ENCODE measurements at places on chromosomes 1 and 21.

DNA sequence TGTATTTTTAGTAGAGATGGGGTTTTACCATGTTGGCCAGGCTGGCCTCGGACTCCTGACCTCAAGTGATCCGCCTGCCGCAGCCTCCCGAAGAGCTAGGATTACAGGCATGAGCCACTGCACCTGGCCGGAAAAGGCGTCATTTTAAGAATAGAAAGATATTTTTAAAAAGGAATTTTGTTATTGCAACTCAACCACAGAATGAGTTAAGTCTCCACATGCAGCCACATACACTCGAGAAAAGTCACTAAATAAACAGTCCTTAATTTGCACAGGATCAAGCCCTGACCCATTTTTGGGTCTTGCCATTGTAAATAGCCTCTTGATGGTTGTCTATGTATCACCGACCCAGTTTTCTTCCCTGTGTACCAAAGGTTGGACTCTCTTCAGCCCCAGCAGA is 85.5 kb downstream of the FBXO2 start:
- no peak for DNase-seq

GRCh38 chr1:199590708-199591107 is 436.8 kb upstream of the NR5A2 start:
- DNase-seq: no peak

DNA sequence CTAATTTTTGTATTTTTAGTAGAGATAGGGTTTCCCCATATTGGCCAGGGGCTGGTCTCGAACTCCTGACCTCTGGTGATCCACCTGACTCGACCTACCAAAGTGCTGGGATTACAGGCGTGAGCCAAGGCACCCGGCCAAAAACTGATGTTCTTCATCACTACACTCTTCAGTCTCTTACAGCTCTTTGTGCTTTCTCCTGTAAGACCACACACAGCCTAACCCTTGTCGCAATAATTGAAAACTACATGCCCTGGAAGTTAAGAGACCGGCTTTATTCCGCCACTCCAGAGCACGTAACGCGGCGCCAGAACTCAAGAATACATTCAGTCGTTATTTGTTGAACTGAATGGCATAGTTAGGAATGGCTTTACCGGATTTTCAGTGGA is 552 bp downstream of the GPATCH4 start:
- peak; percentile 26 for DNase-seq

DNA sequence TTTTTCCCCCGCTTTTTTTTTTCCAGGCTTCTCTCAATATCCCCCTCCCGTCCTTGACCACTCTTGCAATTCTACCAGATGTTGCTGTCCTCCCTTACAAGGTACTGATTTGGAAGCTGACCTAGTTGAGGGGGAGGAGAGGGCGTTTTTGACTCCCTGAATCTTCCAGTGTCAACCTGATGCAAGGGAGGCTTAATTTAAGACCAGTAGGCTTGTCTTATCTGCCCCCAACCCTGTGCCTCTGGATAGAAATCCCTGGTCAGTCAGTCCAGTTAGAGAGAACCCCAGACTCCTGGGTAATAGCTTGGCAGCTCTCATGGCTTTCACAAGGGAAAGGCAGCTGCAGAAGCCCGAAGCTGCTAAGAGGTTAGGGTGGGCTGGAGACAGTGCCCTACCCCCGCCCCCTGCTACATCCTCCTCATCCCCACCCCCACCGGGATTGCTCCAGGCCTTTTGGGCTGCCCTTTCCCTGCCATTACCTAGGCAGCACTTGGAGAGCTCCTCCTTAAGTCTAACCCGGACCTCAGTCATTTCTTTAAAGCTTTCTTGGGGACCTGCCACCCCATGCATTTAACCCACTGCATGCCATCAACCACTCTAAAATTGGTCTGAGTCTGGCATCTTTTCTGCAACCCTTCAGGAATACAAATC is 3.6 kb downstream of the ACKR1 start:
- no peak for DNase-seq

- no peak for DNase-seq
Measured at GRCh38 chr1:217867446-217867995, 236.4 kb downstream of the SPATA17 start.

DNA sequence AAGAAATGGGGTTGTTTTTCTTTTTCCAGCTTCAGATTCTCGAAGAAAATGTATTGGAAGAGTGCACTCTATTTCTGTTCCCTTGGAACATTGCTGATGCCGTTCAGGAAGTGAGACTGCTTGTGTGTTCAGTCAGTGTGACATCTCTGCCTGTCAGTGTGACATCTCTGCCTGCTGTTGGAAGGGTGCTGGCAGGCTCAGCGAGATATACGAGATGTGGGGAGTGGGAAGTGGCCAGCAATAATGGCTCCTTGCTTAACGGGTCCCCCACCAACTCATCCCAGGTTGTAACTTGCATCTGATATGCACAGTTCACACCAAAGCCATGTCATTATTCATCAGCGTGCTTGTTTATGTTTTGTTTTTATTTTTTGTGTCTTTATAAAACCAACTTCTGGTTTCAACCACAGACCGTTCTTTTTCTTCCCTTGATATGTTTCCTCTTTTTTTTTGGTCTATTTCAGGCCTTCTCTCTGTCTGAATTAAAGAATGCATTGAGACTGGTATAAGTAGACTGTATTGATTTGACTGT is 145.4 kb downstream of the GALNT2 start:
- no peak for DNase-seq

GRCh38 chr1:75964760-75965408 is 32.7 kb upstream of the ASB17 start:
- peak; percentile 26 for DNase-seq

- DNase-seq: no peak
Measured at GRCh38 chr1:96508233-96508632, 213.4 kb upstream of the PTBP2 start.

DNA sequence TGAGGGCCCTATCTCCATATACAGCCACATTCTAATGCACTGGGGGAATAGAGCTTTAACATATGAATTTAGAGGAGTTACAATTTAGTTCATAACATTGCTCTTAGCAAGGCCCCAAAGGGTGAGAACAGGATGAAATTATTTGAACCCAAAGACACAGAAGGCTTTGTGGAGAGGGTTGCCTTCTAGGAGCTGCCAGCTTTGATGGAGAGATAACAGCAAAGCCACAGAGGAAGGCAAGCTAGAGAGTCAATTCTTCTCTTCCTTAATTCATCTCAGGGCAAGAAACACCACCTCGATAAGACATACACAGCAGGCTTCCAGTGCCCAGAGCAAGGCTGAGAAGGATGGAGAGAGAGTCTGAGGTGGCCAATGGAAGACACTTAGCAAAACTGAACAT is 94.8 kb upstream of the TMPRSS15 start:
- DNase-seq: no peak

GRCh38 chr1:201157949-201158348 is 3.7 kb upstream of the TMEM9 start:
- DNase-seq: no peak

DNA sequence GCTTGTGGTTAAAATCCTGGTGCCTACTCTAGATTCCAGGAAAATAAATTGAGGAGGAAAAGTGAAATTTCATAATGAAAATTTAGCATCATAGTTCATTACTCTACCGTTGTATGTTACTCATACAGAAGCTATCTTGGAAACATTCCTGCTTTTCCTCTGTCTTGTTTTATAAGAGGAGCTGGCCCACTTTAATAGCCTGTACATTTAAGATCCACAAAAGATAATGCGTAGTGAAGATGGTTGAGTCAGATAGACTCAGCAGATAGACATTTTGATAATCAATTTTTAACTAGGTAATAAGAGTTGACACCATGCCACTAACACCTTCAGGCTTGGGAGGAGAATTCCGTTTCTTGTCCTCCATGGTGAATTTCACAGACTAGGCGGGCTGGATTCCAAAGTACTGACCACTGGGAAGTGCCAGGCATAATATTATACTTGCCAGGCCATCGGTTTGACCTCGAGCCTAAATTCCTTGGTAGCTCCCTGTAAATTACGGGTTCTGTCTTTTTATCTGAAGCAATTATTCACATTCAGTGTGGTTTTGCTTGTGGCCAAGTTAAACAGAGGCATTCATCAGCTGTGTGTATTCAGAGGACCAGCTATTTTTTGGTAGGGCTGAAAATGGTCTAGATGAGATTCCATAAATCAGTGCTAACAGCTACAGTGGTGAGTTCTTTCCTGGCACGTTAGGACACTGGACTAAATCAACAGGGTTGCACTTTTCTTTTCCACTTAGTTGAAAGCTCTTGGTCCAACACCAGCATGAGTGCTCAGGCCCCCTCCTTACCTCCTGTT is 111.9 kb upstream of the KAZN start:
- peak; percentile 56 for DNase-seq

- DNase-seq: no peak
Measured at GRCh38 chr1:14803002-14803789, 204.7 kb downstream of the KAZN start.

DNA sequence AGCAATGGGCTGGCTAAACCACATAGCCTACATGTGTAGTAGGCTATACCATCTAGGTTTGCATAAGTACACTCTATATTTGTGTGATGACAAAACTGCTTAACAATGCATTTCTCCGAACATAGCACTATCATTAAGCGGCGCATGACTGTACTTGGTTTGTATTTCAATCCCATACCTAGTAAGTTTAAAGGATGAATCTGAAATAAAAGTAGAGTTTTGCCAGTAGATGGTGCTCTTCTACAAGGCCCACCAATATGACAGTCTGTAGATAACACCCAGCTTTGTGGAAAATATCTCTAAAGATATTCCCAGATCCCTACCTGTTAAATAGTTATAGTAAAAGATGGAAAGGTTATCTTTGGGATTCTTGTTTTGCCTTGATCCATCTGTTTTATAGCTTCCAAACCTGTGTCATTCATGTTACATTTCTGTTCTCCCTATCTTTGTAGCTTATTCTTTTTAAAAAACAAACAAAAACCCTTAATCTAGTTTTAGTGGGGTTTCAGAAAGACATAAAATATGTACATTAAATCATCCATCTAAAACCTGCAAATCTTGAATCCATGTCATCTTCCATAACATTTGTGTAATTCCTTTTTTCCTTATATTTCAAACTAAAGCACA is 33.9 kb upstream of the ASPM start:
- DNase-seq: peak; percentile 82

DNA sequence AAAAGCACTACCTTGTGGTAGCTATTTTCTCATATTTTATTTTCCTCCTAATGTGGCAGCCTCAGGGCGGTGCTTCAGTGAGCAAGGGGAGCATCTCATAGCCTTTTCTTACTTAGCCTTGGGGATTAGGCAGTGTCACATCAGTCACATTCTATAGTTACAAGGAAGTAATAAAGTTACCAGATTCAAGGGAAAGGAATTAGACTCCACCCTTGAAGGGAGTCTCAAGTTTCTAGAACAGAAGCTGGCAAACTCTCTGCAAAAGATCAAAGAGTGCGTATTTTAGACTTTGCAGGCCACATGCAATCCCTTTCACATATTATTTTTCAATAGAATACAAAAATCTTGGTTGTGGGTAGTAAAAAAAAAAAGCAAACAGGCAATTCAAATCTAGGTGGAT is 350.4 kb downstream of the AMY1C start:
- DNase-seq: no peak

DNA sequence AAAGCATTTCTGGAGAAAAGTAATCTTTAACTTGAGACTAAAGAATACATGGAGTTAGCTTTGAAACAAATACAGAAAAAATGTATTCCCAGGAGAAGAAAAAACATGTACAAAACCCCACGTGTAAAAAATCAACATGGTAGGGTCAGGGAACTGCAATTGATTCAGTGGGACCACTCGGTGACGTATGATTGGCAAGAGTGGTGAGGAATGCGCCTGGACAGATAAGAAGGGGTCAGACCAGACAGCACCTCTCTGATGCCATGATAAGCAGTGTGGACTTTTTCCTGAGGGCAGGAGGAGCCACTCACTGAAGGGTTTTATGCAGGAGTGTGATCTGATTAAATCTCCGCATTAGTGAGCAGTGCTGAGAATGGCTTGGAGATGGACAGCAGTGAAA is 142.5 kb downstream of the DAB1 start:
- DNase-seq: no peak

GRCh38 chr1:220575718-220576497 is 48.0 kb downstream of the MARK1 start:
- DNase-seq: no peak

- no peak for DNase-seq
Measured at GRCh38 chr1:17020502-17020901, 8.8 kb upstream of the ATP13A2 start.

DNA sequence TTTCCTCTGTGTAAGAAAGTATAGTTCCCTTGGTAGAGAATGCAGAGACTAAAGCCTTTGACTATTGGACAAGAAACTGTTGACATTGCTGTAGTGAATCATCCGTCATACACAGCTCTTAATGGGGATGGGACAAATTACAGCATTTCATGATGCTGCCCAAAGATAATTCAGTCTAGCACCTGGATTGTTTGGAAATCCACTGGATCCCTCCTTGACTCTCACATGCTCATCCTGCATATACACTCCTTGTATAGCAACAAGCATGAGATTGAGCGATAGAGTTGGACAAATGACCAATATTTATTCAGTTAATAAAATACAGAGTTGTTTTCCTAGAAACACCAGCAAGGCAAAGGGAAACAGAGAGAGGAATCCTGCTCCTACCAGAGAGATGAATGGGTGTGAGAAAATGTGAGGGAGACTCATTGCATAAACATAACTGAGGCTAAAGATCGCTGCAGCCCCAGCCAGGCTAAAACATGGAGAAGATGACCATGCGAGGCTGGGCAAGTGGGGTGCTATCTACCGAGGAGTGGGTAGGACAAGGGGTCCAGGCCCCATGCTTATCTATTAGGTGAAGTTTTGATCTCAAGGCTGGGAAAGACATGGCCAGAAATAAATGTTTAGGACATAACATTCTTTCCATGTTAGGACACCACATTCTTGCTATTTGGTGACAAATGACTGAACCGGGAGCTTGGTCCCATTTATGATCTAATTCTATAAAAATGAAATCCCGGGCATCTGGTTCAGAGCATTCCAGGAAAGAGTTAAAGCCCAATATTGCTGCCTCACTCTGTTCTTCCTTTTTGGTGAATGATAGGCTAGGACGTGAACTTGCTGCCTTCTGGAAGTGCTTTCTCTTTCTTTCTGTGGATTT is 153.2 kb downstream of the TGFB2 start:
- DNase-seq: peak; percentile 73

DNA sequence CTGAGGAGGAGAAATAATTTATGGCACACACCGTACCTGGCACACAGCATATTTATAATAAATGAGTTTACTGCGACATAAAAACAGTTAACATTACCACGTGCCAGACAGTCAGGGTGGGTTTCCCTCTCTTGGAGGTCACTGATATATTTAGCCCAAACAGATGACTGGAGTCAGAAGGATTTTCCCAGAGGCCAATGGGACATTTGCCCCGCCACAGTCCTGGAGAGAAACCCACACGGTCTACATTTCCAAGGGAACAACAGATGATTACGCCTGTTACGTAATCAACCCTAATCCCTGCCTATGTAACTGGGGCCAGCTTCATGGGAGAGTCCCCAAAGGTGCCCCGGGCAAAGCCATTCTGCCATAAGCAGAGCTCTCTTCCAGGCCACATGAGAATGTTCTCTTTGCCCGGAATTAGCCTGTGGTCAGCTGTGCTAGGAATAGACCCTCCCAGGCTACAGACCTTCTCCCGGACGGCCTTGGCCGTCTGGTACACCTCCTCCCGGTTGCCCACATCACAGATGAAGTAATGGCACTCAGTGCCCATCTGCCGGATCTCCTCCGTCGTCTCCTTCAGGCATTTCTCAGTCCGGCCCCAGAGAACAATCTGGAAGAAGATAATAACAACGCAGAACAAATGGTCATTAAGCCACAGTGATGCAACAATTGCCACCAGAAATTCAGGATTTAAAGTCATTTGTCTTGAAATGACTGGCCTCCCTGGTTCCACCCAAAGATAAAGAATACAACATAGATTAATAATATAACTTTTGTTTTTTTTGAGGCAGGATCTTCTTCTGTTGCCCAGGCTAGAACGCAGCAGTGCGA is 37.7 kb downstream of the DHRS3 start:
- DNase-seq: no peak

- no peak for DNase-seq
Measured at GRCh38 chr21:35414507-35415139, 365.5 kb upstream of the RUNX1 start.
